ENCODE measurements at places on chromosomes 3 and 15.
A peak's percentile ranks its signal among the peaks of the same experiment; 100 is the strongest.

DNA sequence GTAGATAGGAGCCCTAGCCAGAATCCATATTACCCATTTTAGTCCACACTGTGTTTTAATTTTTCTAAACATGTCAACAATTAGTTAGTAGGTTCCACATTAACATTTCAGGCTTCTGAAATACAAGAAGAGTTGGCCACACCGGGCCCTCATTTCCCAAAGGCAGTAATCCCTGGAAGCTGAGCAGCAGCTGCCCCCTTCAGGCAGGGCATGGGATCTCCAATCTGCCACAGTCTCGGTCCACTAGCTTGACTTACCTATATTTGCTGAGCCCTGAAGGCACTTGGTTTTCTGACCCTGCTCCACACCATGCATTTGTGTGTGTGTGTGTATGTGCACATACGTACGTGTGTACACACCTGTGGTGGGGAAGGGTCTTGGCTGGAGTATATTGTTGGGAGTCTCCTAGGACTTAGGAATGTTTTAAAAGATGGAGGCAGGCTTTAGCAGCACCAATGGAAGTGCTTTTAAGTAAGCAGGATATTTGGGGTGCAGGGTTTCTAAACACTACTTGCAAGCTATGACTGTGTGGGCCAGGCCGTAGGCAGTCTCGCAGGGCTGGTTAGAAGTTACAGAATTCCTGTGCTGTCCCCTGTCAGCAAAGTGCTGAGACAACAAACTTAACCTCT, 71.2 kb upstream of the SOX14 start:
- DNase-seq, result peak; percentile 6

GRCh38 chr15:33142708-33143107, 51.8 kb downstream of the FMN1 start:
- no peak for DNase-seq

DNA sequence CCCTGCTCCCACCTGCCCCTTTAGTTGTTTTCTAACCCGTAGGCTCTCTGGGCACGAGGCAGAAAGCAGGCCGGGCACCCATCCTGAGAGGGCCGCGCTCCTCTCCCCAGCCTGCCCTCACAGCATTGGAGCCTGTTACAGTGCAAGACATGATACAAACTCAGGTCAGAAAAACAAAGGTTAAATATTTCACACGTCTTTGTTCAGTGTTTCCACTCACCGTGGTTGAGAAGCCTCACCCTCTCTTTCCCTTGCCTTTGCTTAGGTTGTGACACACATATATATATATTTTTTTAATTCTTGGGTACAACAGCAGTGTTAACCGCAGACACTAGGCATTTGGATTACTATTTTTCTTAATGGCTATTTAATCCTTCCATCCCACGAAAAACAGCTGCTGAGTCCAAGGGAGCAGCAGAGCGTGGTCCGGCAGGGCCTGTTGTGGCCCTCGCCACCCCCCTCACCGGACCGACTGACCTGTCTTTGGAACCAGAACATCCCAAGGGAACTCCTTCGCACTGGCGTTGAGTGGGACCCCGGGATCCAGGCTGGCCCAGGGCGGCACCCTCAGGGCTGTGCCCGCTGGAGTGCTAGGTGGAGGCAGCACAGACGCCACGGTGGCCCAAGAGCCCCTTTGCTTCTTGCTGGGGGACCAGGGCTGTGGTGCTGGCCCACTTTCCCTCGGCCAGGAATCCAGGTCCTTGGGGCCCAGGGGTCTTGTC, 48.5 kb downstream of the PGPEP1L start:
- no peak for DNase-seq

- DNase-seq, result no peak
Observed at GRCh38 chr3:64650715-64651114, 37.1 kb downstream of the ADAMTS9 start.

DNA sequence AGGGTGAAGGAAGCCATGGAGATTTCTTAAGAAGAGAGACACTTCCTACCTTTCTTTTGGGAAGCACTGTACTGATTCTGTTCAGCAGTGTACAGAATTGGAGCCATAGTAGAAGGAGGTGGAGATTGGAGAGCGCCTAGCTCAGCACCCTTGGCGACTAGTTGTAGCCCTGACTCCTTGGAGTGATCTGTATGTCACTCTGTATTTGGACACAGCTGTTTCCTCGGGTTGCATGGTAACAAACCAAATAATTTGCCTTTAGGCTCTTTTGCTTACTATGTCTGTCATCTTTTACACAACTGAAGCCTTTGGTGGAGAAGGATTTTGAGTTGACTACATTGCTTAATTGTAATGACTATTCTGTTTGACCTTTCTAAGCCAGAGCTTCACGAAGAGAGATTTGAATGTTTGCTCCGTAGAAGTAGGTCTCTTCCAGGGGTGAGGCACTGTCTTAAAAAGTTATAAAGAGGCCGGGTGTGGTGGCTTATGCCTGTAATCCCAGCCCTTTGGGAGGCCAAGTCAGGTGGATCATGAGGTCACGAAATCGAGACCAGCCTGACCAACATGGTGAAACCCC, 77.1 kb downstream of the AKAP13 start:
- no peak for DNase-seq

DNA sequence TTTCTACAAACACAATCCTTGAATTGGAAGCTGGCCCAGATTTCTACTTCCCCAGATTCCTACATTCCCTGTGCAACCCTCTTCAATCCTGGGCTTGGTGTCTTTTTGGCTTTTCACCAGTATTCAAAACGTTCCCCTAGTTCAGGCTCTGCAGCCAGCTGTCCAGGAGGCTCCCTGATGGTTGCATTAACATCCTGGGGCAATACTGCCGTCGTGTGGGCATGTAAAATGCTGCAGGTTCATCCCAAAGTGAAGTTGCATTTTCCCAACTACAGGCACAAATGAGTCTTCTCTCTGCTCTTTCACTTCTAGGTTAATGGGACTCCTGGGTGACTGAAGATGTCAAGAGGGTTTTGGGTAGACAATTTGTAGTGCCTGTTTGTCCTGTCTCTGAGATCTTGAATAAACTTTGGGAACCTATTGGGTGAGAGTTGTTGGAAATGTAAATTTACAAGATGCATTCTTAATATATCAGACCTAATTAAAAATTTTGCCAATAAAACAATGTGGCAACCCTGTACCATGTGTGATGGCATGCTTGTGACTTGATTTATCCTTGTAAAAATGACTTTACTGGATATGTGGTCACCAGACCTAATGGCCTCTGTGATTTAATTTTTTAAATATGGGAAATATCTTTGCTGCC, 28.6 kb downstream of the SOX14 start:
- DNase-seq, result peak; percentile 13

DNA sequence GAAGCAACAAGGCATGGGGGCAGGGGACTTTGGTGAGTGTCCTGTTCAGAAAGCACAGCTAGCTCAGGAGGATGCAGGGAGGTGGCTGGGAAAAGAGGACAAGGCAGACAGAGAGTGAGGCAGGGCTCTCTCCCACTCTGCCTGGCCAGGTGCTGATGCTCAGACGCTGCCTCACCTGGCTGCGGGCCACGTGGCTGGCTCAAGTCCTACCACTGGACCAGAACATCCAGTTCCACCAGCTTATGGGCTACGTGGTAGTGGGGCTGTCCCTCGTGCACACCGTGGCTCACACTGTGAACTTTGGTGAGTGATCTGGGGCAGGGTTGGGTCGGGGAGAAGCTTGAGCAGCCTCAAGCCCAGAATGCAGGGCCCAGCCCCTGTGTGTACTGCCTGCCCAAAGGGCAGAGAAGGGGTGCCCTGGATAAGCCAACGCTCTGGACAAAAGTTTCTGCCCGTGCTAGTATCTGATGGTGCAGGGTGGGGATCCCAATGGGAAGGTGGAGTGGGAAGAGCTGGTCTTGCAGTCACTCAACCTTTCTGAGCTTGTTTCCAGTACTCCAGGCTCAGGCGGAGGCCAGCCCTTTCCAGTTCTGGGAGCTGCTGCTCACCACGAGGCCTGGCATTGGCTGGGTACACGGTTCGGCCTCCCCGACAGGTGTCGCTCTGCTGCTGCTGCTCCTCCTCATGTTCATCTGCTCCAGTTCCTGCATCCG, 20.9 kb downstream of the NOX5 start:
- peak; percentile 13 for DNase-seq

DNA sequence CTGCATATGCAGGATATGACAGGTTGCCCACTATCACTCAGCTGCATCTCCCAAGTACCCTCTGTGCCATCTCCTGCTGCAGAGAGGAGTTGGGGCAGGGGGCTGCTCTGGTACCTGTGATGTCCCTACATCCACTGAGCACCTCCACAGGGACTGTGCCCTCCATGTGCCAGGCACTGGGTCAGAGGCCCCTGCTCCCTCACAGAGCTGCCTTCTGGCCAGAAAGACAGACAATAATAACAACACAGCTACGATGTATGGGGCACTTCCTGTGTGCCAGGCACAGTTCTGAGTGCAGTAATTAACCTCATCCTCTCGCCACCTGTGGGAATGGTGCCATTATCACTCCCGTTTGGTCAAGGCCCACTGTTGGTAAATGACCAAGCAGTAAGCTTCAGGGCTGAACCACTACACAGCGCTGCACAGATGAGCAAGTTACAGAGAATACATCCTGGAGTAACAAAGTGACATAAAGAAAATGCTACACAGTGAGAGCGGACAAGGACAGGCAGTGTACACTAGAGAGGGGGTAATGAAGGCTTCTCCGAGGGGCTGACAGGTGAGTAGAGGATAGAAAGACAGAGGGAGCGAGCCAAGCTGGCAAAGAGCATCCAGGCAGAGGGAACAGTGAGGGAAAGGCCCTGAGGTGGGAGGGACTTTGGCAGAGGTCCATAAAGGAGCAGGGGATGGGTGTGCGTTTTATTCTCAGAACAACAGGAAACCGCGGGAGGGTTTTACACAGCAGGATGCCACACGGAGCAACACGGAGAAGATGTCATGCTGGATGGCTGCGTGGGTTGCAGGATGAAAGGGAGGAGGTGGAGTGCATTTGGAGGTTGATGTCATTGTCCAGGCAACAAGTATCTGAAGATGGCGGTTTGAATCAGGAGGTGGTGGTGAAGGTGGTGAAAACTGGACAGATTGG, 13.6 kb downstream of the WNT7A start:
- DNase-seq, result peak; percentile 50

DNA sequence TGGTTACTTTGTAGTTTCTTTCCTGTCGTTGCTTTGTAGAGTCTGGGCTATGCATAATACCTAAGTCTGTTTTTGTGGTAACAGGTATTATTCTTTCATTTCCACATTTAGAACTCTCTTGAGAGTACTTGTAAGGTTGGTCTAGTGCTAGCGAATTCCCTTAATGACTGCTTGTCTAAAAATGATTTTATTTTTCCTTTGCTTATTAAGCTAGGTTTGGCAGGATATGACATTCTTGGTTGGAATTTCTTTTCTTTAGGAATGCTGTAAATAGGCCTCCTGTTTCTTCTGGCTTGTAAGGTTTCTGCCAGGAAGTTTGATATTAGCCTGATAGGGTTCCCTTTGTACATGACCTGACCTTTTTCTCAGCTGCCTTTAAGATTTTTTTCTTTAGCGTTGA, 70.1 kb upstream of the SGO1 start:
- no peak for DNase-seq

GRCh38 chr3:98199020-98199419, 32.5 kb downstream of the OR5H15 start:
- DNase-seq, result no peak

DNA sequence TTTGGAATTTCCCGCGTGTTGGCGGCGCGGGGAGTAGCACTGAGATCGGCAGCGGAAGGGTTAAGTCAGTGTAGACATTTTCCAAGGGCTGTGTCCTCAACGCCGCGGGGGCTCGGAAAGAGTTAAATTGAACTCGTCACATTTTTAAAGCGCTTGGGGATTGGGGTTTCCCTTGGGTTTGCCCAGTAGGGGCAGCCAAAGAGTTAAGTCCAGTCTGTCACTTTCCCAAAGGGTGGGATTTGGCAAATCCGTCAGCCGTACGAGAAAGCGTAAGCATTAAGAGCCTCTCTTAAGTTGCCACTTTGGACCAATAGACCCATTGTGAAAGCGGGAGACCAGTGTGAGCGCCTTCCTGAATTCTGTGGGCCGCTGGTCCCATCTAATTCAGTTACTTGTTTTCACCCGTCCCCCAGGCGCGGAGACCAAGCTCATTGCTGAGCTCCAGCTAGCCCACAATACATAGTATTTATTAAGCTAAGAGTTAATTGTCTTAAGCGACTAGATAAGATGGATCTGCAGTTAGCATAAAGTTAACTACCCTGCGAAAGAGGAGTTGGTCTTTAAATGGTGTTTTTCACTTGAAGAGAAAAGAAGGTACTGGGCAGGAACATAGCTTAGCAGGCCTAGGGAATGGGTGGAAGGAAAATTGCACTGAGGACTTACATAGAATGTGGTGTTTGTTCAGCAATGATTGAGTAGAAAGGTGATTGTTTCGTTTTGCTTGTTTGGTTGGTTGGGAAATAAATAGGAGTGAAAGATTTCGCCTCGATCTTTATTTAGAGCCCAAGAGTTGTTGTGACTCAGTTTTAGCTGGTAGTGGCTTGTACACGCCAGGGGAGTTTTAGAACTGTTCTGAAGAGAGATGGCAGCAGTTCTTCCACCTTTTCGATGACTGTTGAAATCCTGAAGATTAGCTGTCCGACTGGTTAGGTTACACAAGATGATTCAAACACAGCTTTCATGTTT, 932 bp downstream of the ARL8B start:
- DNase-seq, result peak; percentile 72

DNA sequence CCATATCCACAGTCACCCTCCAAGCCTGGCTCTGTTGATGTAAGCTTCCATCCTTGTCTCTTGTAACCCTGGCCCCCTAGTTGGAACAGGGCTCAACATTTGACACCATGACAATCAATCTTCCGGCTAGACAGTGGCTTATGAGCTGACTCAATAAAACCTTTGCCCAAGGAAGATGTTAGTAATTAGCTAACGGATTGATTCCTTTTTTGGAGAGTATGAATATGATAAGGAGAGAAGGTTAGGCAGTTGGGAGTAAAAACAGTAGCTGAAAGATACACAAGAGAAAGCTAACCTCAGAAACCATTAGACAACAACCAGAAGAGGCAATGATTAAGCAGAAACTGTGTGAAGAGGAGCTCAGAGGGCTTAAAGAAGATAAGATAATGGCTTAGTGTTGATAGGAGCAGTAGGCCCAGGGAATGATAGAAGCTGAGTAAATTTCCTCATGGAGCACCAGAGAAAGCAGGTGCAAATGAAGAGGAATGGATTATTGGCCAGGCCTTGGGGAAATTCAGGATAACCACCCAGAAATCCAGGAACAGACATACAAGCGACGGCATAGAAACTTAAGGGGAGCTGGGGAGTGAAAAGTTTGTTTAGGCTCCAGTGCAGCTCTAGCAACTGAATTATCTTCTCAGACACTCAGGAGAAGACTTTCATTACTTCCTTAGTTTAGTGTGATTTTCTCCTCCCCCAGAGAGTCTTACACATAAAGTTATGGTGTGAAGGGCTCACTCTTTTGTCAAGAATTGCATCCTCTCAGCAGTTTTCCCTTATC, 7.8 kb upstream of the RFX7 start:
- DNase-seq, result no peak

DNA sequence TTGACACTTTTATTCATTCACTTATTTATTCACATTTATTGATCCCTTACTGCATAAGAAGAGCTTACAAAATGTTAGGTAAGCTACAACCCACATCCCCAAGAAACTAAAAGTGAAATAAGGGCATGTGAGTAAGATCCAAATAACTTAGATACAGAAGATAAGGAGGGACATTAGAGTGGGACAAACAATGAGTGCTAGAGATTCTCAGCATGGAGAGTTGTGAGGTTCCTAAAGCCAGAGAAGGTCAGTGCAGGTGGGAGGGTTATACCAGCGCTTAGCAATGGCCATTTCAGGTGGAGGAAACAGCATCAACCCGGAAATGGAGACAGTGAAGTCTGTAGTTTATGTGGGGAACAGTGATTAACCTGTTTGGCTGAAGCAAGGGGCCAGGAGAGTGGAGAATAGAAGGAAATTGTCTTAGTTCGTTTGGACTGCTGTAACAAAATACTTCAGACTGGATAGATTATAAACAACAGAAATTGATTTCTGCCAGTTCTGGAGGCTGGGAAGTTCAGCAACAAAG, 25.5 kb upstream of the PCOLCE2 start:
- DNase-seq, result no peak

GRCh38 chr3:100033184-100033583, 81.1 kb downstream of the FILIP1L start:
- no peak for DNase-seq

Measured in activated CD4-positive, alpha-beta T cell treated with anti-CD3 and anti-CD28 coated beads, Interleukin-10, Interleukin-2, amounts not matched to agents 100 ng/mL and 50 ng/mL, durations not matched to agents 16 hours and 8 hours (primary cell).